ENCODE measurements at places on chromosomes 3 and 15.

DNA sequence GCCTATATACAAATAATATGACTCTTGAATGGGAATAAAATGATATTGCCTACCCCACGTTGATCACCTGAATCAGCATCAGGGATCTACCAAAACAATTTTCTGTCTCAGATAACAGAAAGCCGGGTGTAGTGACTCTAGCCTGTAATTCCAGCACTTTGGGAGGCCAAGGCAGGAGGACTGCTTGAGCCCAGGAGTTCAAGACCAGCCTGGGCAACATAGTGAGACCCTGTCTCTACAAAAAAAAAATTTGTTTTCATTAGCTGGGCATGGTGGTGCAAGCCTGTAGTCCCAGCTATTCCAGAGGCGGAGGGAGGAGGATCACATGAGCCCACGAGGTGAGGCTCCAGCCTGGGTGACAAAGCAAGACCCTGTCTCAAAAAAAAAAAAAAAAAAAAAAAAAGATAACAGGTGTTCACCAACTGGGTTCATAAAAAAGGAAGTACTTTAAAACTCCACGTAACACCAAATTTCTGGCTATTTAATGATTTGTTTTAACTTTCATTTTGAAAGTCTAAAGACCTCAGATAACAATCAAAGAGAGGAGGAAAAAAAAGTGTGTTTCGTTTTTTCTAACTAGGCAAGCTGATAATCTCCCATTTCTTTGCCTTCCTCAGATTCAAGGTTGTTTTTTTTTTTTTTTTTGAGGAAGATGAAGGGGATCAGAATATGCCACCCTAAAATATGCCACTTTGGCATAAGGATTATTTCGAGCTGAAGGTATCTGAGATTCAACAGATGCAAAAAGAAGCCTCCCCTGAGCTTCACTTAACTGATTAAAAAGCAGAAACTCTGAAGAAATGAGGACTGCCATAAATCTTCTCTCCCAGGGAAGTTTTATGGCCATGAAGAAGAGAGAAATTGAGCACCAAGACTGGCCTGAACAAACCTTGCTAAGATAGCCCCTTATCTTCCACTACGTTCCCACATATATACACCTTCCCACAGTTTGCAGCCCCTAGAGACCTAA, 44.1 kb downstream of the TRANK1 start:
- DNase-seq, result no peak

DNA sequence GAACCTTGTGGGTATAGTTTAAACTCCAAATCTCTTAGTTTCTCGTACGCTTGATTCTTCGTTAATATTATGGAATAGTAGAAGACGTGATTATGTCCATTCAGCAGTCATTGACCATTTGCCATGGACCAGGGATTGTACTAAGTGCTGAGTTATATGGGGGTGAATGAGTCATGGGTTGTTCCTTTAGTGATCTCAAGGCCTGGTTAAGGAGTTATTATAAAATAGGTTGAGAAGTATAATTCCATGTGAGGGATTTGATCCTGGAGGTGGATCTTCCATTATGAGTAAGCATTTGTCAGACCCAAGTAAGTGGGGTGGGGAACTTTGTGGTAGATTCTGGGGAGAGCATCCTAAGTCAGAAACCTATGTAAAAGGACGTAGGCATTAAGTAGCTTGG, 15.4 kb downstream of the NR2C2 start:
- peak; percentile 35 for DNase-seq

DNA sequence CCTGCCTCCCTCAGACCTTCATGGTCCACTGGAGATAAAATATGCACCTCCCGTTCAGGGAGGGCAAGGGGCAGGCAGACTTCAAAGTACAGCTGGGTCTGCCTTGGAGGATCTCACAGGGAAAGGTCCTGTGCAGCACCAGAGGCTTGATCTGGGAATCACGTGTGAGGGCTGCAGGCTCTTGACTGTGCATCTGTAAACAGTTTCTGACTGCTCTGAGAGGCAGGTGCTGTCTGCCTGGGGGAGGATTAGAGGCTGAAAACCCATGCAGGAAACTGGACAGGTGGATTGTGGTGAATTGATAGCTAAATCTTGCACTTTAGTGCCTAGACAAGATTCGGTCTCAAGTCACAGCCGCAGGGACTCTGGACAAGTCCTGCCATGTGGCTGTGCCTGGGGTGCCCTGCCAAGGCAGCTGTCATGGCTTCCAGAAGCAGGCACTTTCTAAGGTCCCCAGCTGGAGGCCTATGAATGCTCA, 239.3 kb downstream of the EPHB1 start:
- no peak for DNase-seq

DNA sequence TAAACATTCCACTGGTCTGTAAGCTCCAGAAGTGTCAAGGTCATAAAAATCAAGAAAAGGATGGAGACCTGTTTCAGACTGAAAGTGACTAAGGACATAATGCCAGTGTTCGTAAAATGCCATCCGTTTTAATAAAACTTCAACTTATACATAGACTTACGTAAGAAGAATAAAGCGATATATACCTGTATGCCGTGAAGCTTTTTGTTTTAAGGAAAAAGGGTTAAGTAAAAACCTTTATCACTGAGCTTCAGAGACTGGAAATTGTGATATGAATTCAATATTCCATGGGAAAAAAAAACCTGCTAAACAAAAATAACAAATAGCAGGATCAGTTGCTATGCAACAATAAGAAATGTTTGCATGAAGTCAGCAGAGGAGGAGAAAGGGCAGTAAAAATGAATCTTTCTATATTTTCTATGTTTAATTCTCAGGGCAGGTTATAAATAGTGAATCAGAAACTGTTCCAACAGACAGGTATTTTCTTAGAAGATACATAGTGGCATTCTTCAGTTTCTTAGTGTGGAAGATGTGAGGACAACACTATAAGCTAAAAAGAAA, 42.5 kb downstream of the CHSY1 start:
- no peak for DNase-seq

DNA sequence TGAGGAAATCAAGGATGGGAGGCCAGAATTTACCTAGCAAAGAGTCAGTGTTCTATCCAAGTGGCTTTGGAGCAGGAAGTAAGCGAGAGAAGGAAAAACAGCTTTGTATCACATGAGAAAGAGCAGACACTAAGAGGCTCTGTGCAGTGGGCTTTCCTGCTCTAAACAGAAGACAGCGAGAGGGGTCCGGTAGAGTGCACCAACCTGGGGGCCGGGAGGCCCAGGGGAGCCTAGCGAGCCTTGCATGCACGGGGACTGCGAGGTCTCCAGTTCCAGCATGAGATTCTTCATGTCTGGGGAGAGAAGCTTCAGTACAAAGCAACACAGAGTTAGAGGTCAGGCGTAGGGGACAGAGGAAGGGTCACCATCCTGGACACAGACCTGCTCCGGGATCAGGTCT, 33.5 kb downstream of the COLQ start:
- no peak for DNase-seq

DNA sequence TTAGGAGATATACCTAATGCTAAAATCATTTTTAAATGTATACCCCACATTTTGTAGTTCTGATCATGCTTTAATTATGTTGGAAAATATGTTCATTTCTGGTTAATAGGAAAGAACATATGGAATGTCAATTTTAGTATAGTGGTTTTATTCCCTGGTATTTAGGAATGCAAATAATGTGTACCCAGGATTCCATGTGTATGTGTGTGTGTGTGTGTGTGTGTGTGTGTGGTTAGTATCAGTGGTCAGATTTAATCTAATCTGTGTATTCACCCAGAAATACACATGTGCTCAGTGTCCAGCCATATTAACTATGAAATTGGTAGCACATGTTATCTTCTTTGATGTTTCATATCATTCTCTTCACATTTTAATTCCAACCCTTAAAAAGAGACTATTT, 233.5 kb upstream of the DCBLD2 start:
- DNase-seq, result no peak

- no peak for DNase-seq
Observed at GRCh38 chr3:146464783-146465182, 4.6 kb downstream of the PLSCR2 start.

- no peak for DNase-seq
Observed at GRCh38 chr3:185770109-185770508, 54.7 kb downstream of the IGF2BP2 start.

DNA sequence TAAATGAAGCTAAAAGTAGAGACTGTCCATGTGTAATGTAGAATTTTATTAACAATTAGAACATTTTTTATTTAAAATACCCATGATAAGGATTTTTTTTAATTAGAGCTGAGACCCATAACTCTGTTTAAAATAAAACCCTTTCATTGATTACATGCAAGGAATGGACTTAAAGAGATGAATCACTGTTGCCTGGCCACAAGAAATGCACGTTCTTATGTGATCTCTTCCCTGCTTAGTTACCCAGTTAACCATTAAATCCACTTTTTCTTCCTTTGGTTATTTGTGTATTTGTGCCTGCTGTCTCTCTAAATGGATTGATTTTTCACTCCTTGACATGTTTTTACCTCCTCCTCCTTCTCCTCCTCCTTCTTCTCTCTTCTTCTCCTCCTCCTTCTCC, 83.3 kb upstream of the SLITRK3 start:
- DNase-seq, result no peak

DNA sequence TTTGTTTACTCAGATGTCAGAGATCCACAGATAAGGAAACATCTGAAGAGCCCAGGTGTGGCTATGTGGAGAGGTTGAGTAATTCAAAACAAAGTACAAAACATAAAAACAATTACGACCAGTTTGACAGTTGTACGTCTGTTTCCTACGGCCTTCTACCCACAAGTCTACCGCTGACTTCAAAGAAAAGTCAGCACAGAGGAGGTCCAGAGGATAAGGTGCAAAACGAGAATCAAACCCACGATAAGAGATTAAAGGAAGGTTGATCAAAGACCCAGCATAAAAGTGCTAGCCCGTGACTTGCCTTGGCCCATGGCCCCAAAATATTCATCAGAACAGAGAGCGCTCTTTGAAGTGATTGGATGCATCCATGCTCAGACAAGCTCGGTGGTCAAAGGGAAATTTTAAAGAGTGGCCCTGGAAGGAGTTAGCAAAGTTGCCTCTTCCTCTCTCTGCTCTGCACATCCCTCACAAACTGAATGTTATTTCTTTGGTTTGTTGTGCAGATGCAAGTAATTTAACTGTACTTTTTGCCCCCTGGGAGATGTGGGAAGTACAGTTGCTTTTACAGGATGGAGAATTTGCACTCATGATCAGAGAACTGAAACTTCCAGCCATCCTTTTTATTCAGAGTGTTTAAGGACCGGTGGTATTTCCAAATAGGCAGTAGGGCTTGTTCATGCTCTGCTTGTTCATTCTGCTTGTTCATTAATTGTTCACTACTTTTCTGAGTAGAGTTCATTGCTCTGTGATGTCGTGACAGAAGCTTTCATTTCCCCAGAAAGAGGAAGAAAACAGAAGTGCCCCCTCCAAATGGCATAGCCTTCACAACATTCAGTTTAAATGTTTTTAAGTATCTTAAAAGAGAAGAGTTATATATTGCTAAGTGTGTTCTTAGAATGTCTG, 31.1 kb downstream of the MME start:
- no peak for DNase-seq

DNA sequence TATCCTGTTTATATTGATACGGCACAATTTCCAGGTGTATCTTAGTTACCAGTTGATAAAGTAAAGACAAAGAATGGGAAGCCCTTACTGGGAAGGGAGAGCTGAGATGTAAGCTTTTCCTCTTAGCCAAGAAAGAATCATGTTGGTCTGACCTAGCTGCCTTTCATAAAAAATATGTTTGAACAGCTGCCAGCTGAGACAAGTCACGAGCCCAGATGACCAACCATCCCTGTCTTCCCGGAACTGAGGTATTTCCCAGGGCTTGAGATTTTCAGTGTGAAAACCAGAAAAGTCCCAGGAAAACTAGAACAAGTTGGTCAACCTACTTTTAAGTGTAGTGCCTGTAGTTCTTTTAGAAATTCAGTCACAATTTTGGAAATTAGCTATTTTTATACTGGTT, 3.6 kb upstream of the MYH15 start:
- DNase-seq, result no peak

- no peak for DNase-seq
Observed at GRCh38 chr3:5093731-5094130, 28.4 kb upstream of the ARL8B start.

GRCh38 chr3:12451481-12451880, 32.8 kb upstream of the TSEN2 start:
- DNase-seq, result no peak

DNA sequence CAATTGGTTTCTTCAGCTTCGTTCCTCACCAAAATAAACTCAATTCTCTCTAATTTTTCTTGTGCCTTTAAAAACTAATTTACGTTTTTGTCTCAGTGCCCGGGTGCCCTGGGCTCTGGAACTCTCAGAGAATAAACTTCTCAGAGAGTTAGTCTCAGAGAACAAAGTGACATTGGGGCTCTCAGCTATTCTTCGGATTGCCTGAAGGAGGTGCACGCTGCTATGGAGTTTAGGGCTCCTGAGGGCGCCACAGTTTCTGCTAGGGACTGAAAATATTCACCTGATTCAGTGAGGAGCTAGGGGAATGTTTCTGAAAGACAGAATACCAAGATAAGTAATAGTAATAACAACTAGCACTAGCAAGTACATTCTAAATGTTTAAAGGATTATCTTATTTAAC, 22.7 kb downstream of the ZIC4 start:
- DNase-seq, result no peak

DNA sequence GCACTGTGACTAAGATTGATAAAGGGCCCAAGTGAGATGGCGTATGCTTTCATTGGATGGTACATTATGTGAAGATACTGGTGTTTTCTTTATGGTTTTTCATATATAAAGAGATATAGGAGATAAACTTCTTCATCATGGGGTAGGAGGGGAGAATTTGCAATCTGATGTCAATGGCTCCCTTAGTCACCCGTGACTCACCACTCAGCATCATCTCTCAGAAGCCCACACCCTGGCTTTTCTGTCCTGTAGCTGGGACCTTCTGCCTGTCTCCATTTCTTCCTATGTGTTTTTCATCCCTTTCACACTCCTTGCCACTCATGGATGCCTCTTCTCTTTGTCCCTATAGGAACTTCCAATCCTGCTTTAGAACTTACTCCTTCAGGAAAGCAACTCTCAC, 114.3 kb upstream of the SEMA6D start:
- DNase-seq, result no peak

DNA sequence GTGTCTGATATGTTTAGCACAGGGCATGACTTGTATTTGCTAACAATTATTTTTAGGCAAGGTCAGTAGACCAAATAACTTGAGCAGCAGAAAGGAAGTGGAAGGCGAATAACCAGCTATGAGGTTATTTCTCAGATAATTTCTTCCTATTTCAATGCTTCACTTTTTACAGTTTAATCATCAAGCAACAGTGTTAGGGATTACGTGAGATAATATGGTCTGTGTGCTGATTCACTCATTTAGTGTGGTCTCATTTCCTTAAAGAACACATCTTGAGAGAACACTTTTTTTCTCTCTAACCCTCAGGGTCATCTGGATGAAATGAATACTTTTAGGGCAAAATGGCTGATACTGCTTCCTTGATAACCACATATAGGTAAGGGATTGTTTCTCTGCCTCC, 126.0 kb upstream of the CCNL1 start:
- DNase-seq, result no peak

- DNase-seq, result no peak
Observed at GRCh38 chr15:39468331-39468730, 112.5 kb upstream of the THBS1 start.

DNA sequence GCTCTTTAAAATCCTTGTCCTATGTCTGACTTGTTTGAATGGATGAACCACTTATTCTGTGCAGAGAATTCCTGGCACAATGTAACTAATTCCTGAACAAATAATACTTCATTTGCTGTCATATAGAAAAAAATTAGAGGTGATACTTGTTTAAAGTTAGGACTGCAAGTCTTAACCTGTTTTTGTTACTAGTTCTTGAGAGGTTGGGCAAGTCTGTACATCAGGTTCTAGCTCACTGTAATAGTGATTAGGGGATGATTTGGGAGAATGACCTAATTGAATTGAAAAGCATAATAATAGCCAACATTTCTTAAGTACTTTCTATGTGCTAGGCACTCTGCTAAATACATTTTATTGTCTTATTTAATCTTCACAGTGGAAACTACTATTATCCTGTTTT, 49.3 kb downstream of the GMPS start:
- DNase-seq, result no peak

Data from non-pigmented ciliary epithelial cell (primary cell).